Nucleus accumbens (tissue), 56 donors: ENCODE measurements at places on chromosomes 3 and 15.

- no peak for DNase-seq
Observed at GRCh38 chr3:119562307-119562961, 3.0 kb upstream of the CD80 start.

DNA sequence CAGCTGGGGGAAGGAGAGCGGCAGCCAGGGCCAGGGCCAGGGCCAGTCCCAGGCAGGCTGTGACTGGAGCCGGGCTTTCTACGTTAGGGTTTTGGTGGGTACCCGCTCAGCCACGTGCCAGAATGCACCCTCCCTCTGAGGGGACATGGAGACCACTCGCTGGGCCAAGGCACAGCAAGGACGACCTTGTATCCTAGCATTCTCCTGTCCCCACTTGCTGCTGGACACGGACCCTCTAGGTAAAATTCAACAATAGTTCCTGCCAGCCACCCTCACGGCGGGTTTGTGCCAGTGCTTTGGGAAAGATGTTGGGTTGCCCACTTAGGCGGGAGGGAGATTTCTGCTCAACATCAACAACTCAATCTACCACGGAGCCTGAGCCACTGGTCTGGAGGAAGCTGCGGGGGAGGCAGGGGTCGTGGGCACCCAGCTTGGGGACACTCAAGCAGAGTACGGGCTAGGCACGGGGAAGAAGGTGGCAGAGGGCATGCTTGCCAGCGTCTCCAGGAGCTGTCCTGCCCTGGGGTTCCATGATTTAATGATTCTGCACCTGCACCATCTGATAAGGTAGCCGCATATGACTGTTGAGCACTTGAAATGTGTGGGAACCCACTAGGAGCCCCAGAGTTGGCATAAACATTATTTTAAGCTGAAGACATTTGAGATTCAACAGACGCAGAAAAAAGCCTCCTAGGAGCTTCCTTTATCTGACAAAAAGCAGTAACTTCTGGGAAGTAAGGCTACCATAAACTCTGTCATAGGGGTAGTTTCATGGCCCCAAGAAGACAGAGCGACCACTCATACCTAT, 22.5 kb upstream of the C15orf39 start:
- DNase-seq = no peak

DNA sequence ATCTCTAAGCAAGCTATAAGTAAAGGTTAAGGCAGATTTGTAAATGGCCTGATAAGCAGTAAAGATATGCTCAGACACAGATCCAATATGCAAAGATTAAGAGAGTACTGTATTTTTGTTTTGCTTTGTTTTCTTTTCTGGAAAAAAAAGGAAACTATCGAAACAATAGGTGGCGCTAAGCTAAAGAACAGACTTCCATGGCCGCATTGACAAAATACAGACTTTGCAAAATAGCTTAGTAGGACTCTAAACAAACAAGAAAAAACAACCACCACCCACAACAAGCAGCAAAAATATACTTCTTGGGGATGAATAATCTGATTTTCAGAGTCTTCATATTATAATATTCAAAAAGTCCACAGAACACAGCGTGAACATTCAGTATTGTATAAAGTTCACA, 758.4 kb upstream of the ROBO1 start:
- DNase-seq = no peak

DNA sequence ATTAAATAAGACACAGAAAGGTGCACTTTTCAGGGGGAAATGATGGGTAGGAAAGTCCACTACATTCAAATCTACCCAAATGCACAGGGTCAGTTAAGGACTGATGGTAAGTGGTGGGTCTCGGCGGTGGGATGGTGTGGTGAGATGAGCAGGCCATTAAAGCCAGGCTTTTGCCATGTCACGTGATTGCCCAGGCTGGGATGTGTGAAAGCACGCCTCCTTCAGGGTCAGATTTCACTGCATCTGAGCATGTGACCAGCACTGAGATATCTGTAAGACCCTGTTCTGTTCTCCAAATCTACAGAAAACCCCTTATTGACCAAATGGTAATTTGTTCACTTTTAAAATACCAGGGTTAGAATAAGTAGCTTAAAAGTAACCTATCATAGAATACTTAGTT, 301.5 kb downstream of the MEX3B start:
- DNase-seq = no peak

- DNase-seq = no peak
Observed at GRCh38 chr3:124918524-124918923, 16.0 kb downstream of the MUC13 start.

GRCh38 chr15:41285285-41285684, 47.1 kb downstream of the OIP5 start:
- DNase-seq = no peak

GRCh38 chr3:124552224-124552623, 178.0 kb upstream of the UMPS start:
- DNase-seq = no peak

GRCh38 chr15:51750792-51751696, at the start of gene TMOD2:
Gene TMOD2 (plus strand): TSS chr15:51751597. CDS start chr15:51766442, 14,845 bp downstream.
- peak; percentile 80 for DNase-seq

- no peak for DNase-seq
Observed at GRCh38 chr15:100373120-100373896, 31.5 kb upstream of the ADAMTS17 start.

DNA sequence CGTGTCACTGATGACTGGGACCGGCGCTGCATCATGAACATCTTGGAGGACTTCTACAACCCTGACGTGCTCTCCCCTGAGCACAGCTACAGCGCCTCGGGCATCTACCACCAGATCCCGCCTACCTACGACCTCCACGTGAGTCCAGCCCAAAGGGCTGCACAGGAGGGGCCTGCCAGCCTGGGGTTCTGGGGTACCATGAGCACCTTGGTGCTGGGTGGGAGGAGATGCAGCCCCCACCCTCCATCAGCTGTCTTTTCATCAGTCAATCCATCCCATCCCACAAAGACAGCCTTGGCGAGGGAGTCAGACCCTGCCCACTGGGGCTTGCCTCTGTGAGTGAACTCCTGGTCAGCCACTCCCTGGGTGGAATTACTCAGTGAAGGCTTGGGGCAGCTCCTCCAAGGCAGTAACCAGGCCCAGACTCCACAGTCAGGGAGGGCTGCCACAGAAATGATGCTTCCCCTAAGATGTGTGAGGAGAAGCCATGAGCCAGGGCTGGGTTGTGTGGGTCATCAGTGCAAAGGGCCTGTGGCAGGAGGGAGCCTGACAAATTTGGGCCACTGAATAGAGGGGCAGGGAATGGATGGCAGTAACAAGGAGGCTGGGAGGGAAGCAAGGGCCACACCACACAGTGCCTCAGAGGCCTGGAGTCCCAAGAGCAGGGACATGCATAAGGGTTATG, 47.9 kb downstream of the SEMA3G start:
- DNase-seq = no peak

- no peak for DNase-seq
Observed at GRCh38 chr15:93789441-93789840, 441.9 kb upstream of the MCTP2 start.

- DNase-seq = no peak
Observed at GRCh38 chr3:107430996-107431245, 53.7 kb downstream of the CCDC54 start.

DNA sequence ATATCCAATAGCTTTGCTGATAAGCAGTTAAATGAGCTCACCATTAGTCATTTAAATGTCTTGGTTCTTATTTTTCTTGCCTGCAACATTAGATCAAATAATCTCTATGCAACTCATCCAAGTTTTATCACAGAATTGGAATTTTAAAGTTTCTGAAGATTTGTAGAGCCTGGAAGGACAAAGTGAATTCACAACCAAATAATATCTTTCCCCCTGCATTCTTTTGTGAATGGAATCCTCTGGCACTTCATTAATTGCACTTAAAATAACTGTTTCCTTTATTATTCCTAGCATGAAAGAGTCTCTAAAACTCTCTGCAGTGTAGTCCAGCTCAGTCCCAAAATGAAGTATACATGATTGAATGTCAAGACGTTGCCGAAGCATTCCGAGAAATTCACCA, 345.6 kb upstream of the TGFBR2 start:
- DNase-seq = no peak

DNA sequence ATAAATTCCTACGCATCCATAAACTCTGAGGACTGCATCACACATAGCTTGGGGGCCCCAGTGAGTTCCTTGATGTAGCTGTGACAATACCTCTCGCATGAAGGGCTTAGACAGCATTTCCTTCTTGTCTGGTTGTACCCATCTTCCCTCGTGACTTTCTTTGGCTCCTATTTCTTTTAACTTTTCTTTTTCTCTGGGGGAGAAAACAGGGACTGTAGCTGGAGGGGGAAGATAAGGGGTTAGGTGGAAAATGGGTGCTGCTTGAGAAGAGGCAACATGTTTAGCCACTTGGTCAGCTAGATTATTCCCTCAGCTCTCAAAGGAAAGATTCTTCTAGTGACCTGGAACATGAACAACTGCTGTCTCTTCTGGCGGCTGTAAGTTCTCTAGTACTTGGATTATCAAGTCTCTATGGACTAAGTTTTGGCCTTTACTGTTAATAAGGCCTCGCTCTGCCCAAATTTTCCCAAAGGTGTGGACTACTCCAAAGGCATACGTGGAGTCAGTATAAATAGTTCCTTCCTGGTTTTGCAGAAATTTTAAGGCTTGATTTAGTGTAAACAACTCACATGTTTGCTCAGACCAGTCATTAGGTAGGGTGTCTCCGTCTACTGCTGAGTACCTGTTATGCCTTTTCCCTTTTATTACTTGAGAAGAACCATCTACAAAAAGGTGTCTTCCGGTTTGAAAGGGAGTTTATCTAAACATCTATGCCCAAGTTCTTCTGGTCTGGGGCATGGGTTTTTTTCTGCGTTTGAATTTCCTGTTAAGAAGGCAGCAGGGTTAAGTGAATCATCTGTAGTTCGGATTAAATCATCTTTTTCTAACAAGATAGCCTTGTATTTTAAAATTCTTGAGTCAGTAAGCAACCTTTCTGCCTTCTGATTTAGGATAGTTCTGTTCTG, 21.0 kb upstream of the ATG7 start:
- DNase-seq = no peak

GRCh38 chr3:138497021-138497420, 62.6 kb downstream of the ESYT3 start:
- DNase-seq = no peak

DNA sequence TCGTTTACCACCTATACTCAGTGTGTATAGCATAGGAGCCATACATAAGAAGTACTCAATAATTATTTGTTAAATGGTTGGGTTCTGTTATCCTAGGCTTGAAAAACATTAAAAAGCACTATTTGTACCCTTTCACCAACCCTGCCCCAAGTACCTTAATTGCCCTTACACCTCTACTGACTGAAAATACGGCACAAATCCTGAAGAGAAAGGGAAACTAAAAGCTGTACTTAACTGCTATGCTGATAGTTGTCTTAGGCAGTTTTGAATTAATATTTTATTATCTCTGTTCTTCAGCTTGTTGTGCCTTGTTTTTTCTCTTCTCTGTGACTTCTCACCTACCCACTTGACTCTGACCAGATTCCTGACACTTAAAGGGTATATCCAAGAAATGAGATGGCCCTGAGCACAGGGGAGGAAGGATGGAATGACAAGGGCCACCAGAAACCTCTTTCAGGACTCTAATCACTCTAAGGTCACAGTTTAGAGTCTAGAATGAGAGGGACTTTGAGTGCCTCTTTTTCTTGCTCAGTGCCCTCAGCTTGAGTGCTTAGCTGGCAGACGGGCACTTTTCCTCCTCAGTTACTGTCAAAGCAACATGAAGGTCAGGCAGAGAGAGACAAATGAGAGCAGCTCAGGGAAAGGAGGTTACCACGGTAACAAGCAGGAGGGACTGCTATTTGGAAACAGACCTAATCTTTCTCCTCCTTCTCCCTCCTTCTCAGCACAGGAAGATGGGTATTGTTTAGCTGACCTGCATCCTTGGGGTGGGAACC, 136.5 kb downstream of the ZNF609 start:
- DNase-seq = no peak

- no peak for DNase-seq
Observed at GRCh38 chr3:139602003-139602402, 62.5 kb upstream of the RBP1 start.

- DNase-seq = no peak
Observed at GRCh38 chr3:182440101-182440500, 353.2 kb upstream of the ATP11B start.

DNA sequence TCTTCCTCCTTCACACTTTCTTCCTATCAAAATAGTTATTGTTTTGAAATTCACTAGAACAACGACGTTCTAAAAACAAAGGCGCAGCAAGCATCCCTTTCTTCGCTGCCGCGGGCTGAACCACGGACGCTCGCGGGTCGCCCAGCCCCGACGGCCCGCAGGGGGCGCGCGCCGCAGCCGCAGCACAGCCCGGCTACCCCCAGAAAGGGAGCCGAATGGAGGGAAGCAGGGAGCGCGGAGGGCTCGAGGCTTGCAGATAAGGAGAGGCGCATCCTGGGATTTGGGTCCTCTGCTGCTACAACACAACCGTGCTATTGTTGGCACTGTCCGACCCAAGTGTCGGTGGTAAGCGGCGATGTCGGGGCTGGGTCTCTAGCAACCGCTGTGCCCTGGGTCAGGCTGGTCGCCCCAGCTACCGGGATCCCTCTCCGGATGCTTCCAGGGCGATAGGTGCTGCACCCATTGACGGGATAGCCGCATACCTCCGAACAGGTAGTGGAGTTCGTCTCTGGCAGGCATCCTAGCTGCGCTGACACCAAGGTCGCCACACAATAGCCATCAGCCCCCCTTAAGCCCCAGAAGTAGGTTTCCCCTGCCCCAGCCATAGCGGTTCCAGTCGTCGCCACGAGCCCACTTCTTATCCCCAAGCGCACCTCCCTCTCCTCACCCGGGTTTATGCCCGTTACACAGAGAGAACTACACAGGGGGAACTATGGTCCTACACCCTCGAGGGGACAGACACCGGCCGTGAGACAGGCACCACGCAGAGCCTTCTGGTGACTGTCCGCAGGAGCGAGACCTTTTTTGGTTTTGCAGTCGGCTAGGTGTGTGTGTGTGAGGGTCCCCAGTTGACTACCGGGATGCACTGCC, 6.0 kb downstream of the ONECUT1 start:
- no peak for DNase-seq

GRCh38 chr3:48398701-48399386, 26.8 kb downstream of the FBXW12 start:
- DNase-seq = no peak

- no peak for DNase-seq
Observed at GRCh38 chr3:13378155-13378554, 42.0 kb downstream of the NUP210 start.

DNA sequence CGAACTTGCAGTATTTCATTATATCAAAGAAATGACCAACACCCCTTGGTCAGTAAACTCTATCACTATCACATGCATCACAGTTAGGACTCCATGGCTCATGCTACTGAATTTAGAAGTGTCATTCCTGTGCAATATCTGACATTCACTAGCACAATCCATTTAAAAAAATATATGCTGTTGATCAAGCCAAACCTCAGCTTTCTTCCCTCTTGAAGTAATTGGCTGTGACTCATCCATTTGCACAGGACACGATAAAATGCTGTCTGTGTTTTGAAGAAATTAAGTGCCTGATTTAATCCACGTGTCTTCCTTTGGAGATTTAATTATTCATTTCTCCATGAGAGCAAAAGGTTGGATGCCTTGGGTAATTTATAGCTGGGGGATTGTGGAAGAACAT, 38.9 kb downstream of the CPNE4 start:
- no peak for DNase-seq

DNA sequence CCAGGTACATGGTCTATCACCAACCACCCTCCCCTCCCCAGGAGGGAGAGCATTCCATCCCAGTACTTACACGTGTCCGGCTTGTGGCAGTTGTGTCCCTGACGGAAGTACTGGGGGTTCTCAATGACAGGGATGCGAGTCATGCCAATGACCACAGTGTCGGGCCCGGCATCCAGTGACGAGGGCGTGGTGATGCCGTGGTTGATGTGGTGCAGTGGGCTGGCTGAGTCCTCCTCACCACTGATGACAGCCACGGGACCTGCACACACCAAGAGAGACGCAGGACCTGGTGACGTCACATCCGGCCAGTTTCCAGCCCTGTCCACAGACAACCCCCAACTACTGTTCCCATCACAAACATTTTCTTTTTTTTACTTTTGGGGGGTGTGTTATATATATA, 223.8 kb downstream of the NTRK3 start:
- no peak for DNase-seq
